ENCODE measurements at places on chromosomes 6 and 20.

- peak; percentile 12 for DNase-seq
Observed at GRCh38 chr6:116047173-116047933, 13.3 kb downstream of the FRK start.

GRCh38 chr6:26358511-26358981 lies 6.5 kb upstream of the BTN3A2 start:
- DNase-seq = no peak

- DNase-seq = no peak
Observed at GRCh38 chr6:22064558-22064957, 232.3 kb downstream of the PRL start.

GRCh38 chr20:43438578-43439316 lies 18.9 kb upstream of the SRSF6 start:
- no peak for DNase-seq

- no peak for DNase-seq
Observed at GRCh38 chr6:36818756-36819155, 20.5 kb downstream of the CPNE5 start.

DNA sequence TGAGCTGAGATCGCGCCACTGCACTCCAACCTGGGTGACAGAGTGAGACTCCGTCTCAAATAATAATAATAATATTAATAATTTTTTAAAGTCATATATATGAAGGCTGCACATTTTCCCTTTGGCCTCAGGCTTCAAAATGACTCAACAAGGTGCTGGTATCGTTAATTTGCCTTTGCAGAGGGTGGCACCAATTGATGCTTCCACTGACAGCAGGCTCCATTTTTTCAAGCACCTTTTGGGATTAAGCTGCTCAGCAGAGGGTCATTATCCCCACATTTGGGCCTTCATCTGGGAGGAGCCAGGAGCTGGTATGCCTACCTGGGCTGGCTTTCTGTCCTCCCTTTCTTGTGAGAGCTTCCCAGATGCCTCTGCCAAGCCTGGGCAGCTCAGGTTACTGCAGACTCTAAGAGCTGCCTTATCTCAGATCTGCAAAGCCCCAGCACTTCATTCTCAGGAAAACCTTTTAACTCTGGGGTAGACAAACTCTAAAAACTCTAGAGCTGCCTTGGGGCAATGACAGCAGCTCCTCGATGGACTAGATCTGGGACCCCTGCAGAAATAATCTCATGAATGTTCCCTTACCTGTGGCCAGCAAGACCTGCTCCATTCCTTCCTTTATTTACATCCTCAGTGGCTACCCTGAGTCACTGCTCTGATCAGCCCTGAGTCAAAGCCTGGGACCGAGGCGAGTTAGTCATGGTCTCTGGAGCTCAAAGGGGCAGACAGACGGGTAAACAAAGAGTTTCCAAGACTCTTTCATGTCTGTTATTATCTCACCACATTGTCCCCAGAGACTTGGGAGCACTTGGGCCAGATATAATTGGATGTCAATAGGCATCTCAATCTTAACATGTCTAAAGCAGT lies 80.0 kb upstream of the EYA2 start:
- DNase-seq = peak; percentile 97

GRCh38 chr6:20657274-20657800 lies 123.1 kb downstream of the CDKAL1 start:
- no peak for DNase-seq

Measured in fibroblast of skin of back (primary cell).